Stimulated activated naive CD4-positive, alpha-beta T cell treated with Interleukin-2 at 50 U/mL for 16 hours (primary cell): ENCODE measurements at places on chromosomes 3 and 15.

DNA sequence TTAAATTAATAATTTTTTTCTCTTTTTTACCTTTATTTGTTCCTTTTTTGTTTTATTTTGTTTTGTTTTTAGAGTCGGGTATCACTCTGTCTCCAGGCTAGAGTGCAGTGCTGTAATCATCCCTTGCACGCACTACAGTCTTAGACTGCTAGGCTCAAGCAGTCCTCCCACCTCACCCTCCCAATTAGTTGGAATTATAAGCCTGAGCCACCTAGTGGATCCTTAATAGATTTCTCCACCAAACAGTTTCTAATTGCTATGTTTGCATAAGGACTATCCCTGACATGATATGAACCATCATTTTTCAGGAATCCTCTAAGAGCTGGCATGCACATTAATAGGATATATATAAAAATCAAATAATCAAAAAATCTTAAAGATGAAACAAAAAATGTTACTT lies 993.2 kb downstream of the OTOL1 start:
- DNase-seq, result no peak

GRCh38 chr3:182325213-182325950 lies 467.9 kb upstream of the ATP11B start:
- no peak for DNase-seq

DNA sequence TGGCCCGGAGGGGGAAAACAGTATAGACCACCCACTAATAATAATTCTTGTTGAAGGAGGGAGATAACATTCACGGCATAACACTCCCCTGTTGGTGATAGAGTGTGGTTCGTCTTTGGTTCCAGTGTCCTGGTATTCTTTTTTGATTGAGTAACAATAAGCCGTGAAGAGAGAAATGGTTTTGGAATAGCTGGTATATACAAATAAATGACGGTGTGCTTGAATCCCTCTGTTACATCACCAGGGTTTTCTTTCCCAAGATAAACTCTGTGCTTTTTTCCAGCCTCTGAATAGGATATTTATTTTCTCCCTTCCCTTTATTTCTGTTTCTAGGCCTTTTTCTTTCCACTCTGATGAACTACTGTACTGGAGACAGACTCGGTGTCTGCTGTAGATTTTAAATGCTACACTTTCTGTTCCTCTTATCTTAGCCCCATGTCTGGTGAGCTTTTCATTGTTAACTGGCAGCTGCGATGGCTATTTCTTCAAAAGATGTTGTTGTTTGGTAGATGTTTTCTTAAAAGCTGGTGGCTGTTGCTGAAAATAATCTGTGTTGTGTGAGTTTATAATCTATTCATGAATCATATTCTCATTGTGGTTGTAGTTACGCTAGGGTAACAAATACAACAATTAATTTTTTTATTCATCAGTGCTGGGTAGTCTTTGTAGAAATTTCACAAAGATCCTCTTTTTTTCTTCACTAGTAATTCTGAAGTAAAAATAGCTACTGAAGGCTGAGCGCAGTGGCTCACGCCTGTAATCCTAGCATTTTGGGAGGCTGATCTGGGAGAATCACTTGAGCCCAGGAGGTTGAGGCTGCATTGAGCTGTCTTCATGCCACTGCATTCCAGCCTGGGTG lies 15.5 kb upstream of the SCAANT1 start:
- DNase-seq, result no peak

- DNase-seq, result no peak
These were observed 9.3 kb downstream of the STRA6 start for GRCh38 chr15:74193299-74193718.

DNA sequence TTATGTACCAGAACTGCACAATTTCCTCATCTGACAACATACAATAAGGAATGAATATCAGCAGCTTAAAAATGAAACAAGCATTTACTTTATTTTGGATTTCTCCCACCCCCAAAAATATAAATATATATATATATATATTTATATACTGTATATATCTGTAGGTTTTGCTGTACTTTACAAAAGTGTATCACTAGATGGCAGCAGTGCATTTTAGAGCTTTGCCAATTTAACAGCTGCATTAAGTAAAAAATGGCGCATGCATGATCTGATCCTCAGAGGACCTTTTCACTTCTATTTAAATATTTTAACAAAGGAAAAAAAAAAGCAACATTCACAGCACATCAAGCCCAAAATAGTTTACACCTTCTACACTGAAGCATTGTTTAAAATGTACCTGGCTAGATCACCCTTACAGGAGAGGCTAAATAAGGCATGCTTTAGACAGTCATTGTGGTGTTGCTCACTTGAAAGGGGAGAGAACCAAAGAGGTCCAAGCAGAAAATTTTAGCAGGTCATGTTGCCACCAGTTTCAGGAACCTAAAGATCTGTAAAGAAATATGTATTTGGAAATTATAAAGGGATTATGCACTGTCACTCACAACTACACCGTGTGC lies 72.6 kb downstream of the NPTN start:
- no peak for DNase-seq

DNA sequence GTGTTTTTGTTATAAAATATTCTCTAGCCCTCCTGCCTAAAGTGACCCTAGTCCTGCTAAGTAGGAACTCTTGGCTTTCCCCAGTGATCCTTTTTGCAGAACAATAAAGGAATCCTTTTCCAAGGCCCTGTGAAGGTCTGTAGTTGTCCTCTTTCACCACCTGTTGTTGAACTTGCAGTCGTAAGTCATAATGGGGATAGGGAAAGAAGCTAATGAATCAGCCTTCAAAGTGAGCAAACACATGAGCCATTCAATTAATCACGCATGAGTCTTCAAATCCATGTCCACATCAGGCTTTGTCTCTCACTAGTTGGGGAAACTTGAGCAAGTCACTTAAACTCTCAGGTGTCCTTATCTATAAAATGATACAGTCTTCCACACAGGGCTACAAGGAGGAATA lies 27.6 kb downstream of the ZNF860 start:
- DNase-seq, result no peak

GRCh38 chr3:198061119-198062067 lies 101.4 kb downstream of the LMLN start:
- DNase-seq, result no peak

DNA sequence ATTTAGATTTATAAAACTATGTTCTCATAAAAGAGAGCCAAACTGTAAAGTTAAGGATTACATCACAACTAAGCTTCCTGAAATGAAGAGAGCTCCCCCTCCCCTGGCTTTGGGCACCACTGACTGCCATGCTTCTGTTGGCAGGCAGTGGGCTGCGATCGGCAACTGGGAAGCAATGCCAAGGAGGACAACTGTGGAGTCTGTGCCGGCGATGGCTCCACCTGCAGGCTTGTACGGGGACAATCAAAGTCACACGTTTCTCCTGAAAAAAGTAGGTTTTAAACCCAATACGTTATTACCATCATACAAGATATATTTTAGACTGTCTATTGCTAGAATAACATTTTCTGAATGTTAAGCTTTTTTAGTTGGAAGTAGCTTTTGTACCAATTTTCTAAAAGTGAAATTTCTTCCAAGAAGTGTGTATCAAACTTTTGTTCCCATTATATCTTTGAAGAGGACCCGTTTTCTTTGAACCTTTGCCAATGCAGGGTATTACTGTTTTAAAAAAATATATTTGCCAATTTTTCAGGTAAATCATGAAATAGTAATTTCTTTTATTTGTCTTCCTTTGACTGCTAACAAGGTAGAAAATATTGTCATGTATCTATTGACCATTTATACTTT lies 184.1 kb downstream of the ADAMTSL3 start:
- no peak for DNase-seq

- DNase-seq, result peak; percentile 35
These were observed 353.5 kb downstream of the MCTP2 start for GRCh38 chr15:94584833-94585244.

DNA sequence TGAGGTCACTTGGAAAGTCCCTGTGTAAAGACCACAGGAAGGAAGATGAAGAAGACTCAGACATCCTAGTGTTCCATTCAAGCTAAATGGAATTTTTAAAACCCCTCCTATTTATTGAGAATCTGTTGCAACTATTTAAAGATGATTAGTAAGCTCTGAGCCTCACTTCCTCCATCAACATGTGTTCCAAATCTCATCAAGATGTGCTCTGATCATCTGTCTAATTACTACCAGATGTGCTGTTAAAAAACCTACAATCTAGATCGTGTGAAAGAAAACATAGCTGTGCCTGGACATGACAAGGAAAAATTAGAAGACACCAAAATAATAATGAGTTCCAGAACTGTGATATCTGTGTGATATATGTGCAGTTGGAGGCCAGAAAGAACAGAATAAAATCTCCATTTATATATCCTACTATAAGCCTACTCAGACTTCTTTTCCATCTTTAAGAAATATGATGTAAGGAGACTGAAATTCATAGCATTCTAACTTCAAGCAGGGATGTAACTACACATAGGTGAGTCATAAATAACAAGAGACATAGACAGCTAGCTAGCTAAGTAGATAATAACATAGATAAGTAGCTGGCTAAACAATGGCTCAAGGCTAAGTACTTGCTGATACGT lies 7.8 kb downstream of the XPC start:
- DNase-seq, result no peak

- no peak for DNase-seq
These were observed 44.0 kb upstream of the PRR23C start for GRCh38 chr3:139088462-139089324.

DNA sequence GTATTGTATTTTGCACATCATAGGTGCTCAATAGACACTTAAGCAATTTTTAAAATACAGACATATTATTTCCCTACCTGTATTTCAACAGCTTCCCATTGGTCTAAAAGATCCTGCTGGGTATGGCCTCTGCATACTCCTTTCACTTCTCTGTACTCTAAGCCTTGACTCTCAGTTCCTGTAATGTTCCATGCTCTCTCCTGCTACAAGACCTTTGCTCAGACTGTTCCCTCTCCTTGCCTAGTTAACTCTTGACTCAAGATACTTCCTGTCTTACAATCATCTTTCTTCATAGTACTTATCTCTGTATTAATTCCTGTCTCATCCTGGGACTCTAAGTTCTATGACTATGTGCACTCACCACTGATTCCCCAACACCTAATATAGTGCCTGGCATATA lies 1.7 kb downstream of the SCN11A start:
- no peak for DNase-seq

GRCh38 chr3:155185631-155186071 lies 105.5 kb downstream of the MME start:
- DNase-seq, result no peak
